ENCODE measurements at places on chromosomes 1 and 21.

- DNase-seq = no peak
Observed at GRCh38 chr1:9425859-9426258, 113.4 kb upstream of the SLC25A33 start.

DNA sequence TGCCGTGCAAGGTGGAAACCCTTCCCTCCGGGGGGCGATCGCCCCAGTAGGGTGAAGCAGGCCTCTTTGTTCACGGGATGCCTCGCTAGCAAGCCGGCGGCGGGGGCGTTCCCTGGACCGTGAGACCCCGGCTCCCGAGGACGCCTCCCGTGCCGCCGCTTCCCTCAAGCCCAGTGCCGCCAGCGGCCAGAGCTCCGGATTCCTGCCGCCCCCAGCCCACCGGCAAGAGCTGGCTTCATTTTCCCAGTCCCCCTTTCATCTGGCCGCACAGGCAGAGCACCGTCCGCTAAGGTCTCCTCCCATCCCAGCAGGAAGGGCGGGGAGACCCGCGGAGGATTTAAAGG is 16.3 kb downstream of the IER5 start:
- DNase-seq = no peak

GRCh38 chr1:107843989-107844388 is 121.0 kb downstream of the VAV3 start:
- DNase-seq = no peak

DNA sequence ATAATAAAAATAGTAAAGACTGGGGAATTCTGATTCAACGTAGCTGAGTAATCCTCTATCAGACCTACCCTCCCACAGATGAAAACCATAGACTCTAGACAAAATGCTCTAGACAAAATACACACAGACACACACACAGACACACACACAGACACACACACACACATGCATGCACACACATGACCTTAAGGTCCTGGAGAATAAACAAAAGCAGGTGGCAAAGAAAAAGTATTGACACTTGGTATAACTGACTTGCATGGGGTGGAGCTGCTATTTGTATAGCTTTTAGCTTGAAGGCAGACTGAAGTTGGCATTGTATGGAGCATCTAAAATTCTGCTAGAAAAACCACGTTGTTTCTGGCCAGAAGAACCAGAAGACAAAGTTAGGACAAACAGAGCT is 29.3 kb downstream of the C1orf141 start:
- no peak for DNase-seq

DNA sequence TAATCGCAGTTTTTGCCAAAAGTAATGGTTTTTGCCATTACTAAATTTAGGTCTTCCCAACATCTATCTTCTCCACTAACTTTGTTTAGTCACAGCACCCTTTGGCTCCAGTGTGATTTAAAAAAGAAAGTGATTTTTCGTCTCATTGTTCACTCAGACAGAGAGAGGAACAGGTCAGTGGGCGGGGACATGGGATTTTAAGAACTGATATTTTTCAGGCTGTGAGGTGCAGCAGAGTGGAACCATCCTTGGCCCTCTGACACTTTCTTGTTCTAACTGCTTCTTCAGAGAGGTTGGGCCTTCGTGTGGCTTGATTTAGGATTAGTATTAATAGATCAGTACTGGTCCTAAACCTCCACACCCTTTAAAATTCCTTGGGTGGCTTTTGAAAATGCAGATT is 38.8 kb downstream of the CASQ2 start:
- no peak for DNase-seq

GRCh38 chr1:2441746-2442145 is 29.4 kb upstream of the PEX10 start:
- DNase-seq = no peak

DNA sequence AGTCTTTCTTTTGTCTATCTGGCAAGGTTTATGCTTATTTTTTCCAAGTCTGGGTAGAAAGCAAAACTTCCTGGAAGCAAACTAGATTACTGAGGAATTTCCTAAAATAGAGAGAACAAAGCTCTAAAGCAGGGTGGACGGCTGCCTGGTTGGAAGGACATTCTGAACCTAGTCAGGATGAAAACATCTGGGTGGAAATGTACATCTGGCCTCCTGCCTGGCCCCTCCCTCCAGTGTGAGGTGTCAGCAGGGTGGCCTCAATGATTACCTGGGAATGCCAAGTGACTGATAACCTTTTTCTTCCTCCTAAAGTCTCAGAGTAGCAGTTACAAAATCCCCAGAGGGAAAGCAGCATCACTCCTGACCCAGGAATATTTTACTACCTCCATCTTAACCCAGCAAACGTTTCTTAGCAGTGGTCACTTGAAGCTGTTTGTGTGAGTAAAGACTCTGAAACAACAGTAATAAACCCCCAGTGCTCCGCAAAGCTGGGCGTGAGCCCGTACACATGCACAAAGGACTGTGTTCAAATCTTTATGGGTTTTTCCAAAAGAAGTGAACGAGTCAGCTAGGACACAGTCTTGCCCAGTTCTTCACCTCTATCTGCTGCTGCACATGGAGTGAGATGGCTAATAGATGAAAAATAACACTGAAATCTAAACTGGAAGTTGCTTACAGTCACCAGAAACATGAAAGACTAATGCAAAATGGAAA is 18.9 kb downstream of the ANGPTL7 start:
- DNase-seq = no peak

- no peak for DNase-seq
Observed at GRCh38 chr1:212669102-212669501, 30.5 kb downstream of the BATF3 start.

- no peak for DNase-seq
Observed at GRCh38 chr1:107132780-107133179, 8.1 kb upstream of the NTNG1 start.

GRCh38 chr21:45128613-45129188 is 54.3 kb downstream of the ADARB1 start:
- DNase-seq = no peak

- DNase-seq = no peak
Observed at GRCh38 chr1:248850124-248850523, 8.8 kb downstream of the ZNF692 start.

- no peak for DNase-seq
Observed at GRCh38 chr1:196180847-196181593, 427.2 kb downstream of the KCNT2 start.

GRCh38 chr1:234315091-234315541 is 58.1 kb upstream of the COA6 start:
- no peak for DNase-seq

GRCh38 chr1:4916610-4917009 is 262.2 kb downstream of the AJAP1 start:
- DNase-seq = no peak

GRCh38 chr1:201826830-201827229 is 2.1 kb upstream of the IPO9 start:
- DNase-seq = no peak

DNA sequence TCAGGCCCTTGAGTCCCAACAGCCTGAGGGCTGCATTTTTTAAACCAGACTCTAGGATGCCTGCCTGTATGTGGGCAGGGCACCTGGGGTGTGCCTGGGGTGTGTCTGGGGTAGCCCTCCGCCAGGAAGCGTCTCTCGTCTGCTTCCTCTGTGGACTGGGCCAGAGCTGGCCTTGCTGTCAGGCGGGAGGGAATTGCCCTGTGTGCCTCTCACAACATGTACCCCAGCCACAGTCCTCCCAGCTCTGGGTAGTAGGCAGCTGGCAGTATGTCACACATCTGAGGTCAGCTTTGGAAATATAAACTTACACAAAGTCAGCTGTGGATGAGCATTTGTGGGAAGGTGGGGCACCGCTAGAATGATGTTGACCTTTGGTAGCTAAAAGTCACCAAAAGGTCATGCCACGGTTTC is 13.0 kb downstream of the TRAF5 start:
- DNase-seq = no peak

- no peak for DNase-seq
Observed at GRCh38 chr1:234975122-234975940, 153.3 kb downstream of the TOMM20 start.

- DNase-seq = no peak
Observed at GRCh38 chr1:208047975-208048374, 137.1 kb upstream of the CD34 start.

DNA sequence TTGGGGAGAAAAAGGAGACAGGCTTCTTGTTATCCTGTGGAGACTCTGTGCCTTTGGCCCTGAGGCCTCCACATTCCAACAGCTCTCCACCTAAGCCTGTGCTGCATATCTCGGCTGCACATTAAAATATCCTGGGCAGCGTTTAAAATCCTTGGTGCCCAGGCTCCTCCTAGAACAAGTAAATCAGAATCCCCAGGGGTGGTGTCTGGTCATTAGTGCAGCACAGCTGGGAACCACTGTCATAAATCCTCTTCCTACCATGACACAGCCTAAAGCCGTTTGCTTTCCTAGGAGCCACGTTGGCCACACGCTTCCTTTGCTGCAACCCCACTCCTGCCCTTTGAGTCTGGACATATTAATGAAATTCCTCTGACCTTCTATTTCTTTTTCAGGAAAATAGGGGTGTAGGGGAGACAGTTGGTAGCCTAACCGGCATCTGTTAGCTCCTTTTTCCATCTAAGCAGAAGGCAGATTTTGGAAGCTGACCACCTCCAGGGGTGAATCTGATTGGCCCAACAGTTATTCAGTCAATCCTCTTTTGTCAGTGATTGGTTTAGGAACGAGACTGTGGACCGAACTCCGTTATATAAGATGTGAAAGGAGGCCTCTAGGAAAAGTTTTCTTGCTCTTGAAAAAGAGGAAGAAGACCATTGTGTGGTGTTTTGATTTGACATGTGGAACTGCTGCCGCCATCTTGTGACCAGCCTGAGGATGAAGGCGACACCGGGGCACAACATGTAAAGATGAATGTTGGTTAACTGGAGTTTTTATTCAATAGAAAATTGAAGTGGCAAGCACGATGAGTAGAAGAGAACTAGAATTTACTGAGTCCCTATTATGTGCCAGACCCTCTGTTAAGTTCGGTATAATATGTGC is 41.9 kb downstream of the JUN start:
- no peak for DNase-seq

DNA sequence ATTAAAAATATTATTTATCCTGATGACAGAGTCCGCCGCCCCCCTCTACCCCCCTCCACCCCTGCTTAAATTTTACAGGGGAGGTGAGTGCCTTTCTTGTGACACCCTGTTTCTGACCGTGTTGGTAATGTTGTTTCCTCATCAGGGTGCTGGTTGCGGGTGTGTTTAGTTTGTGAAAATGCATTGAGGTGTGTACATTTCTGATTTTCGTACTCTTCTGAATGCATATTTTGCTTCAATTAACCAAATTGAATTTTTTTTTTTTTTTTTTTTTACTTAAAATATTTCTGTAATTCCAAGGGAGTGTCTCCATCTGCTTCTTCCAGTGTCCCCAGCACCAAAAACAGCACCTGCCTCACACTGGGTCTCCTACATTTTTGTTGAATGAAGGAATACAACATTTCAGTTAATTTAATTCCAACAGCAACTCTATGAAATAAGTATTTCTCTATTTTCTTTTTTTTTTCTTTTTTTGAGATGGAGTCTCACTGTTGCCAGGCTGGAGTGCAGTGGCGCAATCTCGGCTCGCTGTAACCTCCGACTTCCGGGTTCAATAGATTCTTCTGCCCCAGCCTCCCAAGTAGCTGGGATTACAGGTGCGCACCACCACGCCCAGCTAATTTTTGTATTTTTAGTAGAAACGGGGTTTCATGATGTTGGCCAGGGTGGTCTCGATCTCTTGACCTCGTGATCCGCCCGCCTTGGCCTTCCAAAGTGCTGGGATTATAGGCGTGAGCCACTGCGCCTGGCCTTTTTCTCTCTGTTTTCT is 5.6 kb upstream of the SLC2A1 start:
- DNase-seq = no peak

- peak; percentile 55 for DNase-seq
Observed at GRCh38 chr1:43172527-43172972, 420 bp downstream of the CFAP57 start.

DNA sequence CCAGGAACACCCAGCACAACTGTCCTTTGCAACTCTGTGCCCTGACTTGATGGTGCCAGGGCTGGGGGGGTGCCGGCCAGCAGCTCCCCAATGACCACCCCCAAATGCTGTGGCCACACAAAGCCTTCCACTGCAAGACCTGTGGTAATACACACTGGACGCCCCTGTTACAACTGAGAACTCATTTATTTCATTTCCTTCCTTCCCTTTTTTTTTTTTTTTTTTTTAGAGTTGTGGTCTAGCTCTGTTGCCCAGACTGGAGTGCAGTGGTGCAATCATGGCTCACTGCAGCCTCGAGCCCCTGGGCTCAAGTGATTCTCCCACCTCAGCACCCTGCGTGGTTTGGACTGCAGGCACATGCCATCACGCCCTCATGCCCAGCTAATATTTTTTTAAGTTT is 25.2 kb downstream of the TP73 start:
- DNase-seq = no peak

DNA sequence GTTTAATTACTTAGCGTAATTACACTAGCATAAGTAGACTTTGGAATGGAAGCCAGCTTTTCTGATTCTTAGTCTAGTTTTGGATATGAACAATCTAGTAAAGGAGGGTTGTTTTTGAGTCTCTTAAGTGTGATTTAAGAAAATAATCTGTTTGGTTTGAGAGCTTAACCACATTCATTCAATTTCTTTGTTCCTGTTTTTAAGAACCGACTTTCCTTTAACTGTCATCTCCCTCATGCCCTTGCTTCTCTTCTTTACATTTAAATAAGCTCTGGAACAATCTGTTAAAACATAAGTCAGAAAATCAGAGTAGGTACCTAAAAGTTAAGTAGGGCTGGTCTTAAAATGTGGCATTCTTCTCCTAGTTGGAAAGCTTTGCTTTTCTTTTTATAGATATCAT is 27.7 kb downstream of the CDC42 start:
- no peak for DNase-seq

DNA sequence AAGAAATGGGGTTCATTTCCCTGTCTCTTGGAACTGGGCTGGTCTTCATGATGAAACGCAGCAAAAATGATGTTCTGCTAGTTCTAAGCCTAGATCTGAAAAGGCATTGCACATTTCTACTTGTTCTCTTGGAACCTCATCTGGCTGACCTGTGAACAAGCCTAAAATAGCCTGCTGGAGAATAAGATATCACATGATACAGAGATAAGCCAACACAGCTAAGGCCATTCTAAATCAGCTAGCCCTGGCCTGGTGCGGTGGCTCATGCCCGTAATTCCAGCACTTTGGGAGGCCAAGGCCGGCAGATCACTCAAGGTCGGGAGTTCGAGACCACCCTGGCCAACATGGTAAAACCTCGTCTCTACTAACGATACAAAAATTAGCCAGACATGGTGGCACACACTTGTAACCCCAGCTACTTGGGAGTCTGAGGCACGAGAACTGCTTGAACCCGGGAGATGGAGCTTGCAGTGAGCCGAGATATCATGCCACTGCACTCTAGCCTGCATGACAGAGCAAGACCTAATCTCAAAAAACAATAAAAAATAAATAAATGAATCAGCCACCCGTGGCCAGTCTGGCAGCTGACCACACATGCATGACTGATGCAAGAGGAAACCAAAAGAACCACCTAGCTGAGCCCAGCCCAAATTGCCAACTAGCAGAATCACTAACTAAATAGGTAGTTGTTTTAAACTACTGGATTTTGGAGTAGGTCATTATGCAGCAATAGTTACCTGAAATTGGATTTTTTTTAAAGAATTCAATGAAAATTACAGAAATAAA is 18.0 kb downstream of the CD244 start:
- DNase-seq = no peak

GRCh38 chr1:217453816-217454215 is 177.1 kb downstream of the GPATCH2 start:
- DNase-seq = no peak

Data from stimulated activated CD8-positive, alpha-beta memory T cell treated with anti-CD3 and anti-CD28 coated beads, Interleukin-15, amount 100 ng/mL, for 24 hours (primary cell).